ENCODE measurements at places on chromosomes 7 and 10.
A peak's percentile ranks its signal among the peaks of the same experiment; 100 is the strongest.

DNA sequence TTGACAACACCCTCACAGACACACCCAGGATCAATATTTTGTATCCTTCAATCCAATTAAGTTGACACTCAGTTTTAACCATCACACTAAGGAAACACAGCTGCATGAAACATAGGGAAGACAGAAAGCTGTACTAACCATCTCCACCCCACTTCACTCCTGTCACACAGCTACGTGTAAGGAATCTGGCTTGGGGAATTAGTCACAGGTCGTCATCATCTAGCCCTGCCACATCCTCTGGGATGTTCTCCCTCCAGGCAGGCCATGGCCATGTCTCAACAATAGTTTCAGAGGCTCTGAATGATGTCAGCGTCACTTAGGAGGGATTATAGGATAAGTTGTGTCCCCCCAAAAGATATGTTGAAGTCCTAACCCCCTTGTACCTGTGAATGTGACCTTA lies 10.8 kb upstream of the SEMA3C start:
- DNase-seq, result no peak

DNA sequence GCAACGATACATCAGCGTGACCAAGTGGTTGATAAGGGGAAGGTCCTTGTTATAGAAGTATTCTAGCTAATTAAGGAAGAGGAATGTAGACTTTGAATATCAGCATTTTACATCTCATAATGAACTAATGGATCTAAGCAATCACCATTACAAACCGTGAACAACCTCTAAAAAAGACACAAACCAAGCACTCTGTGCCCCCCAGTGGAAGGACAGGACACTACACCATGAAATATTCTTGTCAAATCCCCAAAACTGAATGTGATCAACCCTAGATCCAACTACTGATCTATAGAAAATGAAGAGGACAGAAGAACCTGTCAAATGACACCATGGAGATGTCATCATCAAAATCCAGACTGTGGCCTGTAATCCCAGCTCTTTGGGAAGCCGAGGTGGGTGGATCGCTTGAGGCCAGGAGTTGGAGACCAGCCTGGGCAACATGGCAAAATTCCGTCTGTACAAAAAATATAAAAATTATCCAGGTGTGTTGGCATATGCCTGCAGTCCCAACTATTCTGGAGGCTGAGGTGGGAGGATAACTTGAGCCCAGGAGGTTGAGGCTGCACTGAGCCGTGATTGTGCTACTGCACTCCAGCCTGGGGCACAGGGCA lies 111.3 kb upstream of the CARD11 start:
- DNase-seq, result no peak

DNA sequence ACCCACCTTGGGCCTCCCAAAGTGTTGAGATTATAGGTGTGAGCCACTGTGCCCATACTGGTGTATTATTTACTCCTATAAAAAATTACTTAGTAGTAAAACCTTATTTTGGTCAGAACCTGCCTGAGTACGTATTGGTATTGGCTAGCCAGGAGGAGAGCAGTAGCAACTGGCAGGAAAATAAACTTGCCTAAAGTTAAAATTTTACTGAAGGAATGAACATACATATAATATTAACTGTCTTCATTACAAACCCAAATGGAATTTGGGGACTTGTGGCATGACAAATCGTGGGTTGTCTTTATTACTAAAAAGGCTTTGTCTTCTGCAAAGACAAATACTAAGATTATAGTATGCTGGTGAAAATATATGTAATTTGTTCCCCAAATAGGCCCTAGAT lies 8.4 kb downstream of the RAB18 start:
- no peak for DNase-seq

- DNase-seq, result no peak
Observed at GRCh38 chr10:105398202-105398601, 757.1 kb downstream of the SORCS3 start.

- DNase-seq, result no peak
Observed at GRCh38 chr7:146136357-146136875, 19.8 kb downstream of the CNTNAP2 start.

DNA sequence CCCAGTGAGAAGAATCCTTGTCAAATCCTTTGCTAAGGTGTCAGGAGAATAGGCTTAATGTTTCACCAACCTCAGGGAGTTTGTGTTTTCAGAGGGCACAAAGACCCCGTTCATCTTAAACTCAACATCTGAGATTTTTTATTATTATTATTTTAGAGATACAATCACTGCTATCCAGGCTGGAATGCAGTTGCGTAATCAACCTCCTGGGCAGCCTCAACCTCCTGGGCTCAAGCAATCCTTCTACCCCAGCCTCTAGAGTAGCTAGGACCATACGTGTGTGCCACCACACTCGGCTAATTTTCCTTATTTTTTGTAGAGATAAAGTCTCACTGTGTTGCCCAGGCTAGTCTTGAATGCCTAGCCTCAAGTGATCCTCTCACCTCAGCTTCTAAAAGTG lies 599.2 kb downstream of the KCNMA1 start:
- DNase-seq, result no peak

DNA sequence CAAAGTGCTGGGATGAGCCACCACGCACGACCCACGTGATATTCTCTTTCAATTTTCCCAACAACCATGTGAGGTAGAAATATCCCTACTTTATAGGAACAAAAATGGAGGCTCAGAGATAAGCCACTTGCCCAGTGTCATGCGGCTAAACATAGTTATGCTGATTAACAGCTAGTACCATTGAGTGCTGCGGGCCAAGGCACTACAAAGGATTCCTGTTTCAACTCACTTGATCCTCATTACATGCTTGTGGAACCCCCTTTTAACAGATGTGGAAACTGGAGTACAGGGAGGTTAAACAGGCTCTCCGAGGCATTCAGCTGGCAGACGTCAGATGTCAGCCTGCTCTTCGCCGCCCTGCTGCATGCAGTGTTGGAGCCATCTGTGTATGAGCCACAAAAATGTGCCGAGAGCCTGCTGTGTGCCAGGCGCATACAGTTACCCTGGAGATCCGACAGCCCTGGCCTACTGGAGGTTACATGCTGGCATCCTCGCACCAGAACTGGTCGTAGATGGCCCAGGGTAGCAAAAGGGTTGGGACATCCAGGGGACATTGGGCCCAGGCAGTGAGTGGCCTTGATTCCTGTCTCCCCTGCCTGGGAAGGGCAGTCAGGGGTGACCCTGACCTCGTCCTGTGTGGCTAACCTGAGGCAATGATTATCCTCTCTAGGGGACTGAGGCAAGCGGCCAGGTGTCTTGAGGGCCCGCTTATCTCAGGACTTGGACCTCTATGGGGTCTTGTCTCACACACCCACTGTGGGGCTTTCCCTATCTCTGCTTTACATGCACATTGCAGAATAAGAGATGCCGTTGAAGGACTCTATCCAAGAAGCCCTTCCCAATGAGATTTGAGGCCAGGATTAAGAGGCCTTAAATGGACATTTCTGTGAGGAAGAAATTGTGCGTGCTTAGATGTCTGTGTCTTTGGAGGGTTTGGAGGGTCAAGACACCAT lies 18.5 kb upstream of the SRGN start:
- DNase-seq, result peak; percentile 17

- no peak for DNase-seq
Observed at GRCh38 chr10:111203615-111204014, 126.8 kb downstream of the ADRA2A start.

GRCh38 chr7:92615861-92616260 lies 25.7 kb upstream of the FAM133B start:
- DNase-seq, result no peak

GRCh38 chr7:25287291-25287690 lies 59.0 kb upstream of the NPVF start:
- no peak for DNase-seq

DNA sequence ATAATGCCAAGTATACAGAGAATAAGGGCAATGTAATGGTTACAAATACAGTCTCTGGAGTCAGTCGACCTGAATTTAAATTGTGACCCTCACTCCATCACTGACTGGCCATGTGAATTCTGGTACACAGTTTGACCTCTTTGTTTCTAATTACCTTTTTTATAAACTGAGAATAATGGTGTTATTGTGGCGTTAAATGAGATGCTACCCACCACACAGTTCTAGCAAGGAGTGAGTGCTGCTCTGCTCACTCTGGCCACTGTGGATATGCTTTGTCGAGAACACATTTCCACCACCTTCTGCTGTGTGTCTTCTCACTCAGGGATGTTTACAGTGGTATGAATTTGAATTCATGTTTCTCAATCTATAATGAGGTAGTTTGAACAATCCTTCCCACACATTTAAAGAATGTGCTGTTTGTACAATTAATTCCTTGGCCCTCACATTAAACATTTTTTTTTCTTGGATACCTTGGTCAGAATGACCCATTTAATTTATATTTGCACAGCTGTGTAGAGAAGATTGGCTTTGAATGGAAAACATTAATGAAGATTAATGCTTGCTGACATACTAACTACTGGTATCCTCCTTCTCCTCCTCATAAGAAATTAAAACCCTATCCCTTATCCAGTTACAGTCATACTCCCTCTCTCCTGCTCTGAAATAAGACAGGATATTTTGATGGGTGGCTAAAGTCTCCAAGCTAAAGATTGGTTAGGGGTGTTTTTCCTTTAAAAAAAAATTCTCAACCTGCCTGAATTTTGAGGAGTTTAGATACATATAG lies 42.4 kb downstream of the PLCE1 start:
- DNase-seq, result no peak

- DNase-seq, result no peak
Observed at GRCh38 chr7:50450590-50451032, 461 bp upstream of the FIGNL1 start.

GRCh38 chr10:29865700-29866355 lies 193.6 kb downstream of the JCAD start:
- no peak for DNase-seq

DNA sequence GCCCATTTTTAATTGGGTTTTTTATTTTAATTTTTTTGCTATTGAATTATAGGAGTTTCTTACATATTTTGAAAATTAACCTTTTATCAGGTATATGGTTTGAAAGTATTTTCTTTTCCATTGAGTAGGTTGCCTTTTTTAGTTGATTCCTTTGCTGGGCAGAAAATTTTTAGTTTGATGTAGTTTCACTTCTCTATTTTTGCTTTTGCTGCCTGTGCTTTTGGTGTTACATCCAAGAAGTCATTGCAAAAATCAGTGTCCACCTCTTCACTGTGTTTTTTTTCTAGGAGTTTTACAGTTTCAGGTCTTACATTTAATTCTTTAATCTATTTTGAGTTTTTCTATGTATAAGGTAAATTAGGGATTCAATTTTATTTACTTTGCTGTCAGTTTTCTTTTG lies 129.8 kb upstream of the FERD3L start:
- no peak for DNase-seq

GRCh38 chr7:71770269-71770907 lies 638.4 kb downstream of the GALNT17 start:
- DNase-seq, result no peak

DNA sequence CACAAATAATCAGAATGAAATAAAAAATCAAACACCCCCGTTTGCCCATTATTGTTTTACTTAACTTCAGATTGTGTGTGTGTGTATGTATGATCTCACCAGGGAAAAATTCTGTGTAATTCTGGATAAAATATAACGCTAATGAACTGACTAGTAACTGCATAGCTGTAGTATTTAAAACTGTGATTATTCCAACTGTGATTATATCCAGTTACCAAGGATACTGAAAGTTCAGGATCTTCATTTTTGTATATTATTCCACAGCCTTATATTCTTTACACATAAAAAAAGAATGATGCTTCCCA lies 2.9 kb downstream of the TWIST1 start:
- DNase-seq, result no peak

GRCh38 chr7:79604841-79605240 lies 151.4 kb upstream of the MAGI2 start:
- no peak for DNase-seq

DNA sequence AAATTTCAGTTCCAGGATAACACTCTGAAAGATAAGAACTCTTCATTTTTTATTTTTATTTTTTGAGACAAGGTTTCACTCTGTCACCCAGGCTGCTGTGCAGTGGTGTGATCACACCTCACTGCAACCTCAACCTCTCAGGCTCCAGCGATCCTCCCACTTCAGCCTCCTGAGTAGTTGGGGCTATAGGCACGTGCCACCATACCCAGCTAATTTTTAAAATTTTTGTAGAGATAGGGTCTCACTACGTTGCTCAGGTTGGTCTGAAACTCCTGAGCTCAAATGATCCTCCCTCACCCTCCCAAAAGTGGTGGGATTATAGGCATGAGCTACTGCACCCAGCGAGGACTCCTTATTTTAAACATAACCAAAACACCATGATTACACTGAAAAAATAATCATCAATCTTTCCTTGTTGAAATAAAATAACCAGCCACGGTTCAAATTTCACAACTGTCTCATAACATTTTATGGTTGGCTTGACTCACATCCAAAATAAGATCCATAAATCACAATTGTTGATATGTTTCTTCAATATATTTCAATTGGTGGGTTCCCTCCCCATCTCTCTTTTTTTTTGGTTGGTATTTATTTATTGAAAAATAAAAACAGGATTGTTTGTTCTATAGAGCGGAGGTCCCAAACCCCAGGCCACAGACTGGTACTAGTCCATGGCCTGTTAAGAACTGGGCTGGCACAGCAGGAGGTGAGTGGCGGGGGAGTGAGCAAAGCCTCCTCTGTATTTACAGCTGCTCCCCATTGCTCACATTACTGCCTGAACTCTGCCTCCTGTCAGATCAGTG lies 60.1 kb upstream of the FAM171A1 start:
- no peak for DNase-seq

GRCh38 chr7:22559829-22560489 lies 60.0 kb upstream of the STEAP1B start:
- DNase-seq, result peak; percentile 46

DNA sequence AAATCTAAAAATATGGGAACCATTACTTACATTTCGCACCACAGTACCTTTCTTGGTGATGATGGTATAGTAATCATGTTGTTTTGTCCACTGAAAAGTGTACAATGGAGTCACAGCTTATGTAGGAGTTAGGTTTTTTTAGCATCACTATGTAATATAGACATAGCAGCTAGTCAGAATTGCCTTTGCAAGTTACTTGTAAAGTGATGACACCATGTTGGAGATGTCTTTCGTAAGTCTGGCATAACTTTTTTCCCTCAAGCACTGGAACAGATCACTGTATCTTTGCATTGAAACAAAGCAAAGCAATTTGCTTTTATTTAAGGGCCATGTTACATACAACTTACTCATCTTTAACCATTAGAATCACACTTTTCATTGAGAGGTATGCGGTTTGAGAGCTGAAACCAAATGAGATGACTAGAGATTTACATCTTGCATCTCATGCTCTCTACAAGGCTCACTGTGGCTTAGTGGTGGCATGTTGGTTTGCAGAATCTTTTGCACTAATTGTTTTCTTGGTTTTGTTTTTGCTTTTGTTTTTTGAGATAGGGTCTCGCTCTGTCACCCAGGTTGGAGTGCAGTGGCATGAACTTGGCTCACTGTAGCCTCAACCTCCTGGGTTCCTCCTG lies 18.3 kb downstream of the UBN2 start:
- DNase-seq, result no peak

GRCh38 chr7:140623980-140624379 lies 16.6 kb downstream of the DENND2A start:
- DNase-seq, result no peak

DNA sequence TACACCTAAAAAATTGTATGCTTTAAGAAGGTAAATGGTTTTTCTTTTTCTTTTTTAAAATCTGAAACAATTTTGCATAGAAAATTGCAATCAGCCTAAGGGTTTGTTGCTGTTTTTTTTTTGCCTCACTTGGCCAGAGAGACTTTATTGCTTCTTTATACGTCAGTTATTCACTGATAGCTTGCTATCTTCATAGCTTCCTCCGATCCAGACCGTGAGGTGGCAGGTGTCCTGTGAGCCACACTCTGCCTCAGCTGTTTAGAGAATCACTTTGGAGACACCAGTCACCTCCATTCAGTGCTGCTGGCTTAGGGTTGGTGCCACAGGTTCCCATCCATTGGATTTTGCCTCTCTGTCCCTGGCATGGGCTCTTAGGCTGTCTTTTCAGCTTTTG lies 68.0 kb downstream of the HHEX start:
- DNase-seq, result no peak

Data from NCI-H446 (cell line).